ENCODE measurements at places on chromosomes 16 and 17.
A peak's percentile ranks its signal among the peaks of the same experiment; 100 is the strongest.

- DNase-seq, result peak; percentile 11
These were observed 146.1 kb downstream of the IRF8 start for GRCh38 chr16:86044881-86045590.

GRCh38 chr16:50151756-50152155, 1.4 kb upstream of the TENT4B start:
- DNase-seq, result no peak

DNA sequence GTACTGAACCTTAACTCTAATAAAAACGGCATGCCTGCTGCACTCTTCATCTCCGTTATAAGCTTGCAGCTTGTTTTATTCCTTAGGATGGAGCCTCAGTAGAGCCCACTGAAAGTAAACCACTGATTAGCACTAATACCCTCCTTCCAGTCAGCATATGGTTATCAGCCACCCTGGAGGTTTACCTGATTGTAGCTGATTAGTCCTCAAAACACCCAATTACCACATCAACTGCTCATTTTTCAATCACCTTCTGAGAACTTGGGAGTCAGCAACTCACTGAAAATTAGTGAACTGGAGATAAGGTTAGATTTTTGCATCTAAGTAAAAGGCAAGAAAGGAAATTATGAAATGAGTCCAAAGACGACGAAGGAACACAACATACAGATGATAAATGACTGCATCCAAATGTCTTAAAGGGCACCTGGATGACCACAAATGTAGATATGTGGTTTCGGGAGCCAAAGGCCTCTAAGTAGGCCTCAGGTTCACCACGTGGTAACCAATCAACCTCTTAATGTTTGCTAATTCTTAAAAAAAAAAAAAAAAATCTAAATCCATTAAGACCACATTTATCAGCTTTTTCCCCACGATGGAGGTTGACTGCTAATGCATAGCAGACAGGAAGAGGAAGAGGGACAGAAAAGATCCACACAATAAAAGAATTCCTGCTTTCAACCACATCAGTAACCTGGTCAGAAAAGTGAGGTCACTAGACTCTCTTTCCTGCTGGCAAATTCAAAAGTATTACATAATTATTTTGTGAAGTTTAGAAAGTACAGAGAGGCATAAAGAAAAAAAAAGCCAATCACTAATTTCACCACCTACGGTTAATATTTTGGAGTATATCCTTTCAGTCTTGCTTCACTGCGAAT, 28.0 kb downstream of the DCUN1D3 start:
- DNase-seq, result no peak

GRCh38 chr17:74037320-74037719, 166.2 kb upstream of the RPL38 start:
- DNase-seq, result no peak

DNA sequence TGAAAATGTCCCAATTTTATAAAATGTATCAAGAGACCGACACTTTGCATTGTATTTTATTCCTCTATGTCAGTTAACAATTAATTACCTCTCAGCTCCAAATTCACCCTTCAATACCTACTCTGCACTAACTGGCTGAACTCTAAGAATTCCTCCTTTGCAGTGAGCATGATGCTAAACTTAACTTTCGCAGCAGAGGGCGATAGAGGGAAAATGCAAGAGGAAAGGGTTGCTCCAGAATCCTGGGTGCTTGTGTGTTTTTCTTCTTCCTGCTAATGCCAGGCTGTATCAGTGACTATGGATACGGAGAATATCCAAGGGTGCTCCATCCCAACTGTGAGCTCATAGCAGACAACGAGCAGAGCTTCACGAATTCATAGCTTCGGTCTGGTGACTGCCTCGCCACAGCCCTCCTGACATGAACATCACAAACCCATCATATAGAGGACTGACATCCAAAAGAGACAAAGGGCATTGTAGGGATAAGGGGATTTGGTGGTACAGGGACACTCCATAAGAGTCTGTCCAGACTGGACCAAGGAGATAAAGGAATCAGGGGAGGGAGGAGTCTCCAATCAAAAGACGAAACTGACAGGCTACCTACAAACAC, 172.9 kb downstream of the STX8 start:
- no peak for DNase-seq

GRCh38 chr16:28092721-28093384, 29.3 kb upstream of the GSG1L start:
- DNase-seq, result no peak

GRCh38 chr16:57358086-57358420, 530 bp upstream of the CCL22 start:
- no peak for DNase-seq

DNA sequence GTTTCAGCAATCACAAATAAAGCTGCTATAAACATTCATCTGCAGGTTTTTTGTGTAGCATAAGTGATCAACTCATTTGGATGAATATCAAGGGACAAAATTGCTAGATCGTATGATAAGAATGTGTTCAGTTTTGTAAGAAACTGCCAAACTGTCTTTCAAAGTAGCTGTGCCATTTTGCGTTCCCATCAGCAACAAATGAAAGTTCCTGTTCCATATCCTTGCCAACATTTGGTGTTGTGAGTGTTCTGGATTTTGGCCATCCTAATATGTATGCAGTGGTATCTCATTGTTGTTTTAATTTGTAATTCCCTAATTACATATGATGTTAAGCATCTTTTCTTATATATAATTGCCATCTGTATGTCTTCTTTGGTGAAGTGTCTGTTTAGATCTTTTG, 36.4 kb upstream of the TMEM92 start:
- DNase-seq, result no peak

DNA sequence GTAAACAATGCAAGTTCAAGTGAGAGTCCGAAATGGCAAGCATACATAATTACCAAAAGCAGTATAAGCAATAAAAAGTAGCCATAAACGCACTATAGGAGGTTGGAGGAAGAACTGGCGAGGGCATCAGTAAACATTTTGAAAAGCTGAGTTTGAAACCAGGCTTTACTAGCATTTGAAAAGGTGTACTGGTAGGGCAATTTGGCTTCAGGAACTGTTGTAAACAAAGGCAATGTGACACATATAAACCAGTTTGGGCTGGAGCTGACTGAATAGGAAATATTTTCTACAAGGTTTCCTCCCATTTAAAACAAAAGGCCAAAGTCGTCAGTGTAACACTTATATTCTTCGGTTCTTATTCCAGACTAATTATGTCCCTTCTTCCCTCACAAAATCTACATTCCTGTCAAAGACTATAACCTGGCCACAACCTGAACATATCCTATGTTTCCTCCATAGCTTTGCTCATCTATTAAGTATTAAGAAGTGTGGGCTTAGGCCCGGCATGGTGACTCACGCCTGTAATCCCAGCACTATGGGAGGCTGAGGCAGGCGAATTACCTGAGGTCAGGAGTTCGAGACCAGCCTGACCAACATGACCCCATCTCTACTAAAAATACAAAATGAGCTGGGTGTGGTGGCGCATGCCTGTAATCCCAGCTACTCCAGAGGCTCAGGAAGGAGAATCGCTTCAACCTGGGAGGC, 7.8 kb downstream of the CBX1 start:
- no peak for DNase-seq

DNA sequence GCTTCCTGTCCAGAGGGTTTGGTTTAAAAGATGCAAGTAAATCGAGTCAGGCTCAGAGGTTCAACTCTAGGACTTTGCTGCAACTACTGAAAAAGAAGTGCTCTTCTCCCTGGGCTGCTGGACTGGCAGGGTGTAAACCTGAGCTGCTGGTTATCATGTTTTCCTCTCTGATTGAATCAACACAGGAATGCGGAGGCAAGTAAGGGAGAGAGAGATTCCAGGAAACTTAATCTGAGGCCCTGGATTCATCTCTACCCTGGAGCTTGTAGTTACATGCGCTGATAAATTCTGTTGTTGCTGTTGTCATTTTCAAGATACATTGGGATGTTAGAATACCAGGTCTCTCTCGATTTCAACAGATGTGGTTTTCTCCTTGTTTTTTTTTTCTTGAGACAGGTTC, 8.2 kb upstream of the HS3ST3A1 start:
- DNase-seq, result no peak
